Stimulated activated naive CD8-positive, alpha-beta T cell treated with anti-CD3 and anti-CD28 coated beads, Interleukin-15, amount 100 ng/mL, for 72 hours (primary cell): ENCODE measurements at places on chromosomes 4 and X.

GRCh38 chr4:26568446-26568994 is 15.4 kb upstream of the TBC1D19 start:
- DNase-seq: no peak

- DNase-seq: peak; percentile 6
Observed at GRCh38 chr4:7295911-7296660, 103.7 kb downstream of the SORCS2 start.

DNA sequence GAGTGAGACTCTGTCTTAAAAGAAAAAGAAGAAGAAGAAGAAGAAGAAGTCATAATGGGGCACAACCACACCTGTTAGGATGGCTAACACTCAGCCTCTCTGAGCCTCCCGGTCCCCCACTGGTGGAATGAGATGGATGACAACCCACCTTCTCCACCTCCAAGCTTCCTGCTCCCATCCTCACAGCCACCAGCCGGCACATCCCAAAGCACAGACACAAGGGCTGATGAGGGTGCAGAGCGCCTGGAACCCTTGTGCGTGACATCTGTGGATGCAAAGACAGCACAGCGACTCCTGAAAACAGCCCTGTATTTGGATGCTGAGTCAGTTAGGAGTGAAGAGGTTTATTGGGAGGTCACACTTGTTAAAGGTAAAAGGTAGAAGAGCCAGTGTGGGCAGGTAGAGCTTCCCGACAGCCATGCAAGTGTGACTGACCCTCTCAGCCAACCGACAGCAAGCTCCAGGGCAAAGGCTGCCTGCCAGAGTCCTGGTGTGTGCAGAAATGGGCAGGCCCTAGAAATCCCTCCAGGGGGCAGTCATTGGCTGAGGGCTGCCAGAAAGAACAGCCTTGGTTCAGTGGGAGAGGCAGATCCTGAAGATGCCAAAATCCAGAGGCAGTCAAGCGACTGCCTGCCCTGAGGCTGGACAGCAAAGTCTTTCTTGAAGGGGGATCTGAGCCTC is 26.6 kb upstream of the MAN2B2 start:
- DNase-seq: no peak

DNA sequence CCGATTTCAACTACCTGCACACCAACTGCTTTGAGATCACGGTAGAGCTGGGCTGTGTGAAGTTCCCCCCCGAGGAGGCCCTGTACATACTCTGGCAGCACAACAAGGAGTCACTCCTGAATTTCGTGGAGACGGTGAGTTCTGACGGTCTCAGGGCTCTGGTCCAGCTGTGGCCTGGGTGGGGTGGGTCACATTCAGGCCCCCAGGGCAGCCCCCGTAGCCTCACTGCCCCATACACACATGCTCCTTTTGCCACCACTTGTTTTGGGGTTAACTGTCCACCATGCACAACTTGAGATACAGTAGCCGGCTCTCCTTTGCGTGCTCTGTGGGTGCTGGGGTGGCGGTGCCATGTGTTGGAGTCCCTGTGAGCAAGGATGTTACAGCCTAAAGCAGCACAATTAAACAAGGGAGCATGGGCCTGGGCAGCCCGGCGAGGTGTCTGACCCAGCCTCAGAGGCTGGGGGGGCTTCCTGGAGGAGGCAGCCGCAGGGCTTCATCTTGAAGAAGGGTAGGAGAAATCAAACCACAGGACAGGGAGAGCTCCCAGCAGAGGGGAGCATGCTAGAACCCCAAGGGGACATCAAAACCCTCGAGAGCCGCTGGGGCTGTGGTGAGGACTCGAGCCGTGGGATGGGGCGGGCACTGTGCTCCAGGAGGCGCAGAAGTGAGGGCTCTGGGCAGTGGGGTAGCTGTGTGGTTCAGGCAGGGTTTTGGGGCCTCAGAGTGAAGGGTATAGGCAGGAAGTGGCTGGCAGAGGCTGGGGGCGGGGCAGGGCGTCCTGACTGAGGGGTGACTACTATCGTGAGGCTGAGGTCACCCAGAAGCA is 22.0 kb downstream of the CPZ start:
- DNase-seq: no peak

DNA sequence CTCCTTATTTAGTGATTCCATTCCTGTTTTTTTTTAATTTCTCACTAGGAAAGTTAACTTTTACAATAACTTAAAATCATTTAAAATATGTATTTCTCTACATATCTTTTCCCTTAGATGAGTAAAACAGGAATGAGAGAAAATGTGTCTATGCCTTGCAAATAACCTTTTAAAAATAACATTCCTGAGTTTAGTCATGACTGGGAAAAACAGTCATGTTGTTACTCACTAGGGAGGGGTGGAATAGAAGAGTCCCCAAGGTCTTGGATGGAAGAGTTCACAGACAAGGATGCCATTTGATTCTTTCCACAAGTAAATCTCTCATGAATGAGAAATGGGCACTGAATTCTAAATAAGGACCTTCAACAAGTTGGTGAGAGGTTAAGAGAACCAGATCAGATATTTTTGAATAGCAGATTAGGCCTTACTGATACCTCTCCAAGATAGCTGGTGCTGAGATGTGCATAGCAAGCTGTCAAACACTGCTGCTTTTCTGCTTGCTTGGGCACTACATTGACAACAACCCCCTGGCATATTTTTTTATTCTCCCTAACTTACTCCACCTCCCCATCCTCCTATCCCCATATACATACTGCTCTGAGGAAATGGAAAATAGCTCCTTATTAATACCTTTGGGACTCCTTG is 25.1 kb downstream of the UGDH start:
- no peak for DNase-seq

- DNase-seq: no peak
Observed at GRCh38 chrX:115970718-115971117, 199.8 kb upstream of the AGTR2 start.

GRCh38 chr4:180028682-180029081 is 2214.5 kb upstream of the TENM3 start:
- DNase-seq: no peak

GRCh38 chr4:6221301-6221850 is 21.0 kb upstream of the JAKMIP1 start:
- DNase-seq: no peak

GRCh38 chr4:40170588-40170987 is 26.2 kb upstream of the RHOH start:
- no peak for DNase-seq

DNA sequence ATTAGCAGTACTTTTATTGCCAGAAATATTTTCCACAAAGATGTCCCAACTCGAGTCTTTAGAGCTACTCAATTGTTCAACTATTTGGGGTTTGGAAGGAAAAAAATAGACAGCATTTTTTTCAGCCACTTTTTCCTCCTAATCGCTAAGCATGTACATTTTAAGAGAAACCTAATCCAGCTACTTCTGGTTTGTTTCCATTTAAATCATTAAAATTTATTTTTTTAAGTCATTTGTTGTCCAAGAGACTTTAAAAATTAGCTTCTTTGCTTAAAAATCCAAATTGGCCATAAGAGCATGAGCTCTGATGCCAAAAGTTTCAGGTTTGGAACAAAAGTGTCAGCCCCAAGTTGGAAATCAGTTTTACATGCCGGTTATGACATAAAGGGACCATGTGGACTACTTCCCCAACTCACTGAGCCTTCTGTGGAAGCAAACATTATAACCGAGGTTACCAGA is 186.3 kb upstream of the INTU start:
- DNase-seq: no peak

GRCh38 chr4:65668201-65669089 is 1.8 kb downstream of the EPHA5 start:
- no peak for DNase-seq

GRCh38 chr4:20259707-20260106 is 8.0 kb downstream of the SLIT2 start:
- DNase-seq: no peak

- DNase-seq: no peak
Observed at GRCh38 chrX:29902004-29902403, 313.4 kb upstream of the MAGEB2 start.

DNA sequence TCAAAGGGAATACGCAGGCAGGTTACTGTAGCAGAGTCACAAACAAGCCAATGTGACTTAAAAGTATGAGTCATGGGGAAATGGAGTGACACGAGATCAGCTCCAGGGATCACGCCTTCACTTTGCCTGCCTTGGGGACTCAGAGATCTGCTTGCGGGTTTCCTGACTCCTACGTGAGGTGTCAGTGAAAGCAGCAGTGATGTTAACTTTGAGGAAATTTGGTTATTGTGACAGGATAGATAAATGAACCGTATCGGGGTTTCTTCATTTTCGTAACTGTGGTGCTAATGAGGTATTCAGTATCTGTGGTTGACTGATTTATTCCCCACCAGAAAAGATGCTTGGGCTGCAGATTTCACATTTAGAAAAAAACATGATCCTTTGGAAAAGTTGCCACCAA is 383.3 kb upstream of the ZFP42 start:
- no peak for DNase-seq

- DNase-seq: no peak
Observed at GRCh38 chr4:183158062-183158461, 59.0 kb downstream of the WWC2 start.

DNA sequence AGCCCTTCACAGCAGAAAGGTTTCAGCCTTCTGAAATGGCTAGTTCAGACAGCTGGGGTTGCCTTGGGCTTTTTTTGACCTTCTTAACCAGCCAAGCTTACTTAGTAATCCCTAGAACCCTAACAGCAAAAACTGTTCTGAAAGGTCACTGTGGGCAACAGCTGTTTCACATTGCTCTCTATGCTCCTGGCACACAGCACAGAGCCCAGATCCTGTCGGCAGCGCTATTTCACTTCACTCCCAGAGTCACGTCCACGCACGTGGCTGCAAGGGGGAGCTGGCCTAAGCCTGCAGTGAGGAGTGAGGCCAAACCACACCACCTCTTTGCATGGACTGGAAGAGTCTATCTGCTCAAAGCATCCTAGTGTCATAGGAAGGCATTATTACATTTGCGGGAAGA is 32.0 kb upstream of the STS start:
- DNase-seq: no peak

GRCh38 chr4:22363036-22363435 is 152.8 kb downstream of the ADGRA3 start:
- DNase-seq: no peak

GRCh38 chrX:29461039-29461438 is 754.3 kb upstream of the MAGEB2 start:
- no peak for DNase-seq

- no peak for DNase-seq
Observed at GRCh38 chr4:108940149-108940548, 177.3 kb upstream of the ETNPPL start.

DNA sequence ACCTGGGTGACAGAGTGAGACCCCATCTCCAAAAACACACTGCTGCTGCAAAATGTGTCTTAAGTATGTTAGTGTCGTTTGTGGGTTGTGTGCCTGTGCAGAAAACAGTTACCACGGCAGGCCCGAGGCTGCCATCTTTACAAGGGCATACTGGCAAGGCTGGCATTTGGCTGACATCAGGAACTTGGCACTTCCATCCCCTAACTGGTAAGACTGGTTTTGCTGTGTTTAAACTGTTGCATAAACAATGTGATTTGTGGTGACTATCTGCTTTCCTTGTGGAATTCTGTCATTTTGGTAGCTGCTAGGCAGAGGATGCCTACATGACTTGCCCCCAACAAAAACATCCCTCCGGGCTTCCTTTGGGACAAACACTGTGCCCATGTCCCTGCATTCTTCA is 12.3 kb downstream of the LRP2BP start:
- no peak for DNase-seq

DNA sequence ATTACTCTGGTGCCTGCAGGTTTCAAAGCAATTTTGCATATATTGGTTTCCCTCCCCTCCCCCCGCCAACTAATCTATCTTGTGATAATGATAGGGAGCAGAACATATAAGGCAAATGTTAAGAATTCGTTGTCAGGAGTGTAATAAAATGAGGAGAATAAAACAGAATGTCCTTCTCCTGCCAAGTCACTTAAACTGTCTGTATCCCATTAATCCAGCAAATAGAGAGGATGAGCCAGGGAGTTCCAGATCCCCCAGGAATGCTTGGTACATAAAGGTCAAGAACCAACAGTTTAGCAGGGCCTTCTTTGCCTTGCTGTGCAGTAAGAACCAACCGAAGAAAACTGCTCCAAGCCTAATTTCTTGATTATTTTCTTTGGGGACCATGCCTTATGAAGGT is 141.4 kb downstream of the AMELX start:
- no peak for DNase-seq

GRCh38 chrX:72274526-72274925 is 2.5 kb downstream of the RPS4X start:
- no peak for DNase-seq

DNA sequence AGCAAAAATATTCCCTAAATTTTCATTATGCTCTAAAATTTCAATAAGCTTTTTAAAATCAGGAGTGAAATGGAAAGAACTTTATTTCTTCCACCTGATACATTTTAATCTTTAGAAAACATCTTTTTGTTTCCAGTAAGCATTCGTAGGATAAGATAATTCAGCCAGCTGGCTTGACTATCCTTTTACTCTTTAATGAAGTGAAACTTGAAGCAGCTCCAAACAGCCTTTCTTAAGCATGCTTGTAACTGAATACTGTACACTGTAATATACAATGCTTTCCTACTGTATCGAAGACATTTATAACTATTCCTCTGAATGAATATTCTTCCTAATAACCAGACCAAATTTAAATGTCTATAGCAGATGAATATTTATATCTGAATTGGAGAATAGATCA is 98.8 kb downstream of the KLHL4 start:
- DNase-seq: no peak

DNA sequence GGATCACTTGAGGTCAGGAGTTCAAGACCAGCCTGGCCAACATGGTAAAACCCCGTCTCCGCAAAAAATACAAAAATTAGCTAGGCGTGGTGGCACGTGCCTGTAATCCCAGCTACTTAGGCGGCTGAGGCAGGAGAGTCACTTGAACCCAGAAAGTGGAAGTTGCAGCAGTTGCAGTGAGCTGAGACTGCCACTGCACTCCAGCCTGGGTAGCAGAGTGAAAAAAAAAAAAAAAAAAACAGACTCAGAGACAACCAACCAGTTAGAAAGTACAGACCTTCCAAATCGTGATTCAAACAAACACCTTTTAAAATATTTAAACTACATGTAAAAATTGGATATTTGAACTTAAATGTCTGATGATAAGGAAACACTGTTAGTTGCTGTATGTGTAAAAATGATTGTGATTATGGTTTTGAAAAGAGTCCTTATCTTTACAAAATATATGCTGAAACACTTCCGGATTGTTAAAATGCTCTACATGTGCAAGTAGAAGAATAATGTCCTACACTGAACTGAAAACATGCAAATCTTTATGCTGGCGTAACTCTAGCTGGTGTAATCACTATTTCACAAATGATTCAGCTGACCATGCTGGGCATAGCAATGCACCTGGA is 37.8 kb downstream of the SH3KBP1 start:
- DNase-seq: no peak

- DNase-seq: no peak
Observed at GRCh38 chrX:72038016-72038415, 93.7 kb downstream of the RTL5 start.

DNA sequence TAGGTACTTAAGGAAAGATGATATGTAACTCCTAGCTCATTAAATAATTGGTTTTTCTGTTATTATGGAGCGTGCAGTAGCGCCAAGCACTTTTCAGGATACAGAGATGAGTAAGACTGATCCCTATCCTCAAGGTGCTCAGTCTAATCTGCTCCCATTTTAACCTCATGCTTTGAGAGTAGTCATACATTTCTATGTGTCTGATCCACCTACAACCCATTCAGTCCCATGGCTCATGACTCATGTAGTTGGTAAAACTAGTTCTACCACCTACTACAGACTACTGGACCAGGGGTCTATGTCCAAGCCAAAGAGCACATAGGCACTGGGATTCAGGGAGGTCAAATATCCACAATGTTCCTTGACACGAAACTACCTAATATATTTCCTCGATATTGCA is 60.8 kb downstream of the TMEM154 start:
- no peak for DNase-seq
